ENCODE measurements at places on chromosomes 12 and 14. TPM values are rescaled to one million over a fixed set of nuclear protein-coding genes. Genes with fewer than 3 reads are reported as not detected.

DNA sequence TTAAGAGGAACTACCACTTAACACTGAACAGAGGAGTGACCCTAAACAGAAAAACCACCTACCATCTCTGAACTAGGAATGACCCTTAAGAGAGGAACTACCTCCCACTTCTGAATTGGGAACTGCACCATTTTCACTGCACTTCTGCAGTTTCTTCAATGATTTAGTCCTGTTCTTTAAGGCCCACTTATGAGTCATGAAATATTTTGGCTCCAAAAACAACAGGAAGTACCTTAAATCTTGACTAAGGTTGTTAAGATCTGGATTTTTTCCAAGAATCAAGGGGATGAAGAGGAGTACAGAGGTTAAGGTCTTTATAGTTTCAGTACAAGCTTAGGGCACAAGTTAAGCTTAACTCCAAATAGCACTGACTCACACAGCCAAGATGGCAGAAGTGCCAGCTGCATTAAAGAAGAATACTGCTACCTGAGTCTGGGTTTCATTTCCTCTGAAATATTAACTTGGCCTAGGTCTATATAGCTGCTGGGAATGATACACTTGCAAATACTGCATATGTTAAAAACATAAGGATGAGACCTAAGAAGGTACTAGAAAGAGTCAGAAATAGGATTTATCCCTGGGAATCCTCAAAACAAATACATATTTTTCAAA lies 4.2 kb downstream of the NPC2 start:
- DNase-seq: no peak

The NKX2-1 gene
- not detected for total RNA-seq

- DNase-seq: no peak
These were observed 3.3 kb downstream of the ARHGAP9 start for GRCh38 chr12:57476162-57476992.

- no peak for DNase-seq
These were observed 35.1 kb upstream of the PPP2R5E start for GRCh38 chr14:63578300-63578699.

The SLC39A2 gene
- total RNA-seq: not detected

Data from breast epithelium (tissue), 4 donors.